ENCODE measurements at places on chromosomes 5 and 9. TPM values are rescaled to one million over a fixed set of nuclear protein-coding genes. Genes with fewer than 3 reads are reported as not detected.

- no peak for DNase-seq
- no peak overlapping the region for H3K4me3 ChIP-seq
- no peaks in the 10 kb centered on the region for H3K4me1 ChIP-seq
- no peaks in the 10 kb centered on the region for H3K27me3 ChIP-seq
- H3K27ac ChIP-seq = no peak overlapping the region
- H3K36me3 ChIP-seq = no peaks in the 10 kb centered on the region
Measured at GRCh38 chr5:119063579-119064379, 7.1 kb upstream of the DMXL1 start.

DNA sequence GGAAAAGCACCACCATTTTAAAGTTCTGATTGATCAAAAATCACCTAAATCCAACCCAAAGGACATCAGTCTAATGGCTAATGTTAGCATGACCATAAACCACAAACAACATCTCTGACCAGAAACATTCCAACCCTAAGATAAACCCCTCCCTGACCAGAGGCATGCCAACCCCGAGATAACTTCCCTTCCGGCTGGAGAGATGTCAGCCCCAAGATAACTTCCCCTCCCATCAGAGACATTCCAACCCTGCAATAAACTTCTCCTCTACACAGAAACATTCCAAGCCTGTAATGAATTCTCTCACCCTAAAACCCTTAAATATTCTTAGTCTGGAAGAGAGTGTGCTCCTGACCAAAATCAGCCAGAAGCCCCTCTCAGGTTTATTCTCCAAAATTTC lies 364.3 kb downstream of the KCNN2 start:
- H3K27ac ChIP-seq = no peak overlapping the region
- H3K36me3 ChIP-seq = no peaks in the 10 kb centered on the region
- no peak overlapping the region for H3K4me3 ChIP-seq
- DNase-seq = no peak

- peak overlapping the region; percentile 28 for H3K27ac ChIP-seq
- H3K36me3 ChIP-seq = no peaks in the 10 kb centered on the region
- peak; percentile 78 for DNase-seq
- H3K4me3 ChIP-seq = no peak overlapping the region
- H3K4me1 ChIP-seq = peaks cover 14% of the 10 kb centered on the region
Measured at GRCh38 chr5:94745786-94746730, 127.6 kb downstream of the SLF1 start.

GRCh38 chr5:142977363-142978051 lies 207.3 kb downstream of the ARHGAP26 start:
- H3K27me3 ChIP-seq = no peaks in the 10 kb centered on the region
- no peak overlapping the region for H3K4me3 ChIP-seq
- peak overlapping the region; percentile 58 for H3K27ac ChIP-seq
- H3K4me1 ChIP-seq = peaks cover 54% of the 10 kb centered on the region

DNA sequence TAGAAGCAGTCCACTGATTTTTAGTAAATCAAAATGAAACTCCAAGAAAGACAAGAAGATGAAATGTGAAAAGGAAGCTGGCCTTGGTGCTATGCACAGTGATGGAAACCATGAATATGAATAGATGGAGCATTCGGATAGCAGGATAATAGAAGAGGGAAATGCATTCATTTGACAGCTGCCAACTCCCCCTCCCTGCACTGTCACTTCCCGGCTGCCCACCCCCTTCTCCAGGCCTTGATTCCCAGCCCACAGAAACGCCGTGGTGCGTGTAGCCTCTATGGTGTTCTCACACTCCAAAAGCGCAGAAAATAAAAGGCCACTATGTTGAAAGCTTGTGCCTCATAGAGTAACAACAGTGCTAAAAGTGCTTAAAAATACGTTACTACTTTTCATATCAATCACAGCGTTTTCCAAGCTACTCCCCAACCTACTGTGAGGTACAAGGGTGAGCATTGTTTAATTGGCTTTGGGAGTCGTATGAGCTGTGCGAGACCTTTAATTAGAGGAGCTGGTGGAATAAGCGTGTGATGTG lies 26.1 kb upstream of the IFNK start:
- no peak for DNase-seq
- no peak overlapping the region for H3K4me3 ChIP-seq
- H3K27ac ChIP-seq = no peak overlapping the region
- H3K4me1 ChIP-seq = peaks cover 12% of the 10 kb centered on the region

- H3K27me3 ChIP-seq = no peaks in the 10 kb centered on the region
- no peak for DNase-seq
- H3K4me3 ChIP-seq = no peak overlapping the region
Measured at GRCh38 chr5:175887463-175887862, 16.1 kb downstream of the CPLX2 start.

DNA sequence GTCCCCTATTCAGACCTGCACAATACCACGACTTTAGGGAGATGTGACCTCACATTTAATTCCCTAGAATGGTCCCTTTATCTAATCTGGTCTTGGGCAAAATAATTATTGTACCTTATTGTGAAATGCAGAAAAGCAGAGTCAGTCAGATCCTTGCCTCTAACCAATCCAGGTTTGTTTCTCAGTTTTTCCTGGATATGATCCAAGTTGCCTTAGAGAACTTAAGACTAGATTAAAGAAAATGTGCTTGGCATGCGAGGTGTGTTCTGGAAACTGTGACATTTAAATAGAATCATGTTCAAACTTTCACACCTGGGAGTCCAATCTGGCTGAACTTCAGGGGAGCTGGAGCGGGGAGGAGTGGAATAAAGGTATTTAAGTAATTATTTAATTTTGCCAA lies 696.2 kb downstream of the DNAH5 start:
- DNase-seq = peak; percentile 24
- H3K27me3 ChIP-seq = no peaks in the 10 kb centered on the region
- H3K4me3 ChIP-seq = no peak overlapping the region
- H3K27ac ChIP-seq = no peak overlapping the region
- H3K4me1 ChIP-seq = peaks cover 41% of the 10 kb centered on the region

DNA sequence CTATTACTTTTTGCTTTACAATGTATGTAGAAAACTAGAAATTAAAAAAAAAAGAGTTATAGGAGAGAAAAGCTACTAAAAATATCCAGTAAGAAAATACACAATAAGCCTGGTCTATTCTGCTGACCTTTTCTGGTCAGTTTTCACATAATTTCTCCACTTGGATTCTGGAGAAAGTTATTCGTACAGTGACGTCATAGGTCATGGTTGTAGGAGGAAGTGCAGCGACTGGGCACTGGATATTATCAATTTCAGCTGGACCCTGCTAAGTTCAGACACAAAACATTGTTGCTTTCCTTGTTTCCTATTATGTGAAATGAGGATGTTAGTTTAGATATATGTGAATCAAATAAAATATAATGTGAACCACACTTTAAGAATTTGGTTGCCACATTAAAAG lies 201.2 kb downstream of the MTRR start:
- DNase-seq = no peak
- no peaks in the 10 kb centered on the region for H3K4me1 ChIP-seq
- H3K4me3 ChIP-seq = no peak overlapping the region
- H3K27me3 ChIP-seq = no peaks in the 10 kb centered on the region
- H3K36me3 ChIP-seq = no peaks in the 10 kb centered on the region

GRCh38 chr5:125408448-125409233 lies 662.2 kb upstream of the ZNF608 start:
- peak; percentile 65 for DNase-seq
- no peaks in the 10 kb centered on the region for H3K36me3 ChIP-seq
- H3K27me3 ChIP-seq = no peaks in the 10 kb centered on the region
- H3K4me1 ChIP-seq = peaks cover 54% of the 10 kb centered on the region
- H3K27ac ChIP-seq = peak overlapping the region; percentile 99

- H3K27ac ChIP-seq = no peak overlapping the region
- H3K36me3 ChIP-seq = peaks cover 2% of the 10 kb centered on the region
- H3K4me1 ChIP-seq = peaks cover 23% of the 10 kb centered on the region
- H3K27me3 ChIP-seq = no peaks in the 10 kb centered on the region
- no peak for DNase-seq
- H3K4me3 ChIP-seq = no peak overlapping the region
Measured at GRCh38 chr9:5720151-5720550, 91.2 kb downstream of the RIC1 start.

DNA sequence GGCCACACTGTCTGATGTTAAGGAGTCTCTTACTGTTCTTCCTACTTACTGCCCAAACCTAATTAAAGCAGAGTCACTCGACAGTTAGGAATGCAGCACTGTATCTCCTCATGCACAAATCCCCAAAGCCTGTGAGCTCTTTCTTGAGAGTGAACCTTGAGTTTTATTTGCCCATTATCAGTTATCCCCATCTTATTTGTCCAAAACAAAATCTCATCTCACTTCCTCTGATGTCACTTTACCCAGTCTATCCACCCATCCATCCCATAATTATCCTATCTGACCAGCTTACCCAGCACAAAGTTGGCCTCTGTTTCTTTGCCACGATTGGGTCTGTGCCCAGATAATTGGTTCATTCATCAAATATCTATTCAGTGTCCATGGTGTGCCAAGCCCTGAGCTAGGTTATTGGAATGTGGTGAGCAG lies 250.8 kb downstream of the SLIT3 start:
- no peak overlapping the region for H3K4me3 ChIP-seq
- H3K27ac ChIP-seq = no peak overlapping the region
- H3K4me1 ChIP-seq = no peaks in the 10 kb centered on the region
- H3K36me3 ChIP-seq = no peaks in the 10 kb centered on the region

DNA sequence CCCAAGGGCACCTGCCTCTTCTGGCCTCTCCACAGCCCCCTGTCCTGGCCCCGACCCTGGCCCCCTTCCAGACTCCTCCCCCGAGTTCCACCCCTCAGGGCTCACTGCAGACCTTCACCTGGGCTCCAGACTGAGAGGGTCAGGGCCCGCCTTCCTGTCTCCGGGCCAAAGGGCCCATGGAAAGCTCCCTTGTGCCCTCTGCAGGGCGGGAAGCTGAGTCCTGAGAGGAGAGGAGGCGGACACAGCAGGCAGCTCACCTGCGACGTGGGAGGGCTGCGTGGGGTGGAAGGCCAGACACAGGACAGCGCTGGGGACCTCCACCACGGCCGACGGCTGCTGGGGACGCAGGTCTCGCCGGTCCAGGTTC lies 20.6 kb downstream of the DYNC2I2 start:
- H3K27me3 ChIP-seq = no peaks in the 10 kb centered on the region
- peaks cover 34% of the 10 kb centered on the region for H3K36me3 ChIP-seq
- H3K4me3 ChIP-seq = no peak overlapping the region
- peaks cover 11% of the 10 kb centered on the region for H3K4me1 ChIP-seq

GRCh38 chr9:37417252-37417803 lies 5.2 kb upstream of the GRHPR start:
- H3K36me3 ChIP-seq = no peaks in the 10 kb centered on the region
- H3K27me3 ChIP-seq = no peaks in the 10 kb centered on the region
- H3K27ac ChIP-seq = no peak overlapping the region
- H3K4me1 ChIP-seq = peaks cover 5% of the 10 kb centered on the region
- no peak for DNase-seq

DNA sequence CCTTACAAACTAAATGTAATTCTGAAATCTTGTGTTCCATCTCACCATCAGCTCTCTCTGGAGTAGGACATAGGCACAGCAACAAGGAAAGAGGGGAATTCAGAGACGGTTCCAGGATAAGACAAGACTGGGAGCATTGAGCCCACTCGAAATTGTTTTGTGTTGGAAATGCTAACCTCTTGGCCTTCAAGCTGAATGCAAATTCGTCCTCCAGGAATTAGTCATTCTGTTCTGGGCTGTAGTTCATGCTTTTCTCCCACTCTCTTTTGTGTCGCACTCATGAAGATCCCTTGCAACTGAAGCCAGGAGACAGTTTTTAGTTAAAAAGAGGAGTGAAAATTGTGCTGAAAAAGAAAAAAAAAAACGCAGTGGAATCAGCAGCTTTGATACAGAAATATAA lies 121.7 kb upstream of the SEMA6A start:
- H3K4me3 ChIP-seq = no peak overlapping the region
- H3K36me3 ChIP-seq = no peaks in the 10 kb centered on the region
- no peaks in the 10 kb centered on the region for H3K4me1 ChIP-seq
- no peak for DNase-seq
- no peak overlapping the region for H3K27ac ChIP-seq
- no peaks in the 10 kb centered on the region for H3K27me3 ChIP-seq

DNA sequence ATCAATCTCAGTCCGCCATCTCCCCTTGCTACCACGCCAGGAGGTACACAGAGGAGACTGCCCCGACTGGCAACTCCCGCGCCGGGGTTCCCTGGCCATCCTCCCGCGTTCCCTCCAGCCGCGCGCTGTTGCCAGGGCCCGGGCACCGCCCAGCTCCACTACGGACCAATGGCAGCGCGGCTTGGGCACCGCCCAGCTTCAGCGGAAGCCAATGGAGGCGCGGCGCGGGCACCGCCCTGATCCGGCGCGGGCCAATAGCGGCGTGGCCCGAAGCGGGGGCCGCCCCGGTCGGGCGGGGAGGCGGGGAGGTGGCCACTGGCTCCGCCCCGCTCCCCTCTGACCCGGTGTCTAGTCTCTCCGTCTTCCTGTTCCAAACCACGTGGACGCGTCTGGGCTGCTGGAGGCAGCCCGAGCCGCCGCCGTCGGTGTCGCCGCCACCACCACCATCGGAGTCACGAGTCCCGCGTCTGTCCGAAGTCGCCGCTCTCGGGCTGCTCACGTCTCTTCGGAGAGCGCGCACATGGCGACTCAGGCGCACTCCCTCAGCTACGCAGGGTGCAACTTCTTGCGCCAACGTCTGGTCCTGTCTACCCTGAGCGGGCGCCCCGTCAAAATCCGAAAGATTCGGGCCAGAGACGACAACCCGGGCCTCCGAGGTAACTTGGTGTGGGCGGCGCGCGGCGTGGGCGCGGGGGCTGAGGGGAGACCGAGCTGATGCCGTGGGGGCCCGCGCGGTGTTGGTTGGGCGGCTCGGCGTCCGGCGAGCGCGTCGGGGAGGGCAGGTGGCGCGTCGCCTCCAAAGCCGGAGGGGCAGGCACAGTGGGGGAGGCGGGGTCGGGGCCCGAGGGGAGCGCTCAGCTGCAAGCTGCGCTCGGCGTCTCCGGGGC lies at the start of gene RCL1:
Gene RCL1, plus strand, starts transcription at position 373 of the 887 bp plus-strand sequence. Its CDS starts 148 bp downstream, at position 521.
- peaks cover 19% of the 10 kb centered on the region for H3K4me1 ChIP-seq
- DNase-seq = peak; percentile 98
- H3K4me3 ChIP-seq = peak within 1 kb of the TSS; percentile 92
- no peaks in the 10 kb centered on the region for H3K27me3 ChIP-seq
- no peaks in the 10 kb centered on the region for H3K36me3 ChIP-seq

- peaks cover 53% of the 10 kb centered on the region for H3K36me3 ChIP-seq
- H3K4me1 ChIP-seq = no peaks in the 10 kb centered on the region
- H3K4me3 ChIP-seq = no peak overlapping the region
- H3K27ac ChIP-seq = no peak overlapping the region
- H3K27me3 ChIP-seq = no peaks in the 10 kb centered on the region
Measured at GRCh38 chr9:135821733-135822373, 85.5 kb downstream of the CAMSAP1 start.

DNA sequence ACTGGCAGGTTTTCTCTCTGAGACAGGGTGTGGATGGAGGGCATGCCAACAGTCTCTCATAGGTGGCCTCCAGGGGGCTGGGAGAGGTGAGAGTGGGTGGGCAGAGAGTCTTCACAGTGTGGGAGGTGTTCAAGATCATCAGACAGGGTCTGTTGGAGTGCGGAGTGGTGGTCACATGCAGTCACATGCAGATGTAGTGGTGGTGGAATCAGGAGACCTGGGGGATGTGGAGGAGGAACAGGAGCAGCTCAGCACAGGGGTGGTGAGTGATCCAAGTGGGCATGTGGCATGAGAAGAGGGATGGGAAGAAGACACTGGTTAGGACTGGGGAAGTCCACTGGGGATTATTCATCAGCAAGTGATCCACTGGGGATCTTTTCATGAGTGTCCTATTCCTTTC lies 5.8 kb downstream of the GM2A start:
- H3K36me3 ChIP-seq = no peaks in the 10 kb centered on the region
- no peak overlapping the region for H3K27ac ChIP-seq
- DNase-seq = no peak
- peaks cover under 1% of the 10 kb centered on the region for H3K4me1 ChIP-seq

- no peak overlapping the region for H3K4me3 ChIP-seq
- no peaks in the 10 kb centered on the region for H3K4me1 ChIP-seq
- no peaks in the 10 kb centered on the region for H3K36me3 ChIP-seq
- DNase-seq = peak; percentile 27
Measured at GRCh38 chr9:112705768-112706427, 12.0 kb downstream of the INIP start.

Gene FYB1
- 0.44 TPM for total RNA-seq

Gene FOXD4
- total RNA-seq = 0.42 TPM

Gene CACNA1B
- total RNA-seq = 0.11 TPM

Gene RBM18
- total RNA-seq = 28.6 TPM

Gene LAMC3
- 0.12 TPM for total RNA-seq

Gene PCA3
- 0.32 TPM for total RNA-seq

Measured in endothelial cell of umbilical vein (primary cell).